ENCODE measurements at places on chromosomes 5 and 9.

DNA sequence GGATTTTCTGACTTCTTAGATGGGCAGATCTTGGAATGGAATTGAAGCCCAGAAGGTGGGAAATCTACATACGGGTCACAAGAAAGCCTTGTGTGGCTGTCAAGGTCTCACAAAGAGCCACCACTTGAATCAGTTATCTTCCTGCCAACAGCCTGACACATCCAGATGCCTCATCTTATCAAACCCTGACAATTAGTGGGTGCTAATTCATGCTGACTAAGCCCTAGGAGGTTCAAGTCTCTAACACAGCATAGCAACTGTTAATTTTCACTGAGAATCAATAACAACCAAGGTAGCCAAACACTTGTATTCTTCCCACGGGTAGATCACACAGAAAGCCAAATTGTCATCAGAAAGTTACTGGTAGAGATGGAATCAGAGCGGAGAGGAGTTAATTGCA is 222.2 kb downstream of the TMEM167A start:
- no peak for DNase-seq

DNA sequence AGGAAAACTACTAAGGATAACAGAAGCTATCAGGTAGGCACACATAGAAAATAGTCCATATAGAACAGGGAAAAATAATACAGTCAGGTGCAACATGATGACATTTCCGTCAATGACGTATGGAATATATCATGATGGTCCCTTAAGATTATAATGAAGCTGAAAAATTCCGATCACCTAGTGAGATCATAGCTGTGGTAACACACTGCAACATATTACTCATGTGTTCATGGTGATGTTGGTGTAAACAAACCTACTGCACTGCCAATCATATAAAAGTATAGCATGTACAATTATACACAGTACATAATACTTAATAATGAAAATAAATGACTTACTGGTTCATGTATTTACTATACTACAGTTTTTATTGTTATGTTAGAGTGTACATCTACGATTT is 60.0 kb downstream of the MEGF9 start:
- no peak for DNase-seq

DNA sequence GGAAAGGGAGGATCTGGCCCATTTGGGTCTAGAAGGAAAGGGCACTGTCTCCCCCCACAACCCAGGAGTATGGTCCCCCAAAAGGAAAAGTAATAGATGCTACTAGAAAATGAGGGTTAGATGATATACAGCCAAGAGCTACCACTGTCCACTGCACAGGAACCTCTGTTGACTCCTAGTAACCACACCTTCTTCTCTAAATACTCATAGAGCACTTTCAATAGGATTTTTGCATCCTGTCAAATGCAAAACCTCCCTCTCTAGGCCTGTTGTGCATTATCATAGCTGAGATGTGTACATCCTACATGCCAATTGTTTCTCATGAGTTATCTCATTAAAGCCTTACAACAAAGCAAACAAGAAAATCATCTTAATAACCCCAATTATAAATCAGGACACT is 66.8 kb downstream of the THBS4 start:
- no peak for DNase-seq

DNA sequence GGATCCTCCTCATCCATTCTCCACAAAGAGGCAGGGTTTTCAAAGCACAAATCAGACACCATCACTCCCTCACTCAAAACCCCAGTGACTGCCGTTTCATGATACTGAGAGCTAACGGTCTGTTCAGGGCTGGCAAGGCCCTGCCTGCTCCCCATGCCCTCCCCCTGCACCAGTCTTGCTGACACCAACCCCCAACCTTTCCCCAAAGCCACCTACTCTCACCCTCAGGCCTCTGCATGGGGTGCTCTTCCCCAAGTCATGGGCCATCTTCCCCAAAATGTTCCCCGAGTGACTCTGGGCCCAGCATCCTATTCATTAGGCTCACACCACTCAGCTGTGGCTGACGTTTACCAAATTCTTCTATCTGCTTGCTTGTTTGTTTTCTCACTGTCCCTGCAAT is 21.7 kb upstream of the OLFM1 start:
- no peak for DNase-seq

GRCh38 chr9:17017931-17018491 is 116.8 kb upstream of the CNTLN start:
- no peak for DNase-seq

DNA sequence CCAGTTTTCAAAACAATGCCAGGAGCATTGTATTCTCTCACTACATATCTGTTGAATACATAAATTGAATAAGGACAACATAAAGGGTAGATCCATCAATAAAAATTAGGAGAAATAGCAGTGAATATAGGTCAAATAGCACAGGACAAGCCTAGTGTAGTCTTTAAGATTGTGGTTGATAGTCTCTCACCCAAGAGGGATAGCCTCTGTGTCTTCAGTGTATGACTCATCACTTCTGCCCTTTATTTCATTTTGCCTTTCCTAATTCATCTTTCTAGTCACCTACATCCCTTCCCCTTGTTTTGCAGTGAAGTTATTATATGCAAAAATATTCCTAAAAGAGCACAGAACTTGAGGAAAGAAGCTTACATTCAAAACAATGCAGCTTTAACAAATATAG is 335.0 kb upstream of the TUSC1 start:
- no peak for DNase-seq

DNA sequence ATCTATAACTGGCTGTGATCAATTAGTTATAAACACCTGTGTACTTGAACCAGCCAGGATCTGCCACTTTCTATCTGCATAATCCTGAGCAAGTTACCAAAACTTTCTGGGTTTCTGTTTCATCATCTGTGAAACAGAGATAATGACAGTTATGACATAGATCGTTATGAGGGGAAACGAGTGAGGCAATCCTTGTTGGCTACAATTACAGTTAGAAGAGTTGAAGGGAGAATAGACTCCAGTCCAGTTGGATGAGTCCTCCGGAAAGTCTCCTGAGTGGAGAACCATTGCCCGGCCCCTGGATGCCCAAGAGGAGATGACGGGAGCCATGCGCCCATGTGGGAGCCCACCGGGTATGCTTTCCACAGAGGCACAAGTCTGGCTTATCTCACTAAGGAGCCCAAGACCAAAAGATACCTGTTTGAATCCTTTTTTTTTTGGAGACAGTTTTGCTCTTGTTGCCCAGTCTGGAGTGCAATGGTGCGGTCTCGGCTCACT is 4.5 kb downstream of the PDE6A start:
- DNase-seq, result no peak

- DNase-seq, result no peak
These were observed 261.9 kb downstream of the PBX3 start for GRCh38 chr9:126009047-126009446.

DNA sequence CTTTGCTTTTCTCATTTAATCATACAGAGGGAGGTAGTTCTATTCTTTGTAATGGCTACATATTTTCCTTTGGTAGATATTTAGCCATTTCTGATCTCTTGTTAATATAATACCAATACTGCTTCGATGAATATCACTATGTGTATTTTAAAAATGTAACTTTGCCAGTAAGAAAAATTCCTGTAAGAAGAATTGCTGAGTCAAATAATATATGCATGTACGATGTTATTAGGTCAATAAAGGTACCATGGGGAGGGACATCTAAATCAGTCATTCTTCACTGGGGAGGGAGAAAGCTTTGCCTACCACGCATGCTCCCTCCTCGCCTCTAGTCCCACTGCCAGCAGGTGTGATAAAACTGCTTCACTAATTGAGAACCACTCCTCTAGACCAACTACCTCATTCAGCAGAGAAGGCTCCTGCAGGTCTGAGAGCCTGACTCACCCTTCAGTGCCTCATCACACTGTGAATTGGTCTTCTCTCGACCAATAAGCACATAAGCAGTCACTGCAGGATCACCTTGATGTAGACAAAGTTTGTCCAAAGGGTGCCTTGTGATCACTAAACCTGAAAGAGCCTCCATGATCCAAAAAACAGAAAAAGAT is 56.1 kb upstream of the TBCA start:
- no peak for DNase-seq

GRCh38 chr5:98700730-98701129 is 72.7 kb upstream of the RGMB start:
- DNase-seq, result no peak

GRCh38 chr5:88683506-88684135 is 199.4 kb downstream of the MEF2C start:
- no peak for DNase-seq

DNA sequence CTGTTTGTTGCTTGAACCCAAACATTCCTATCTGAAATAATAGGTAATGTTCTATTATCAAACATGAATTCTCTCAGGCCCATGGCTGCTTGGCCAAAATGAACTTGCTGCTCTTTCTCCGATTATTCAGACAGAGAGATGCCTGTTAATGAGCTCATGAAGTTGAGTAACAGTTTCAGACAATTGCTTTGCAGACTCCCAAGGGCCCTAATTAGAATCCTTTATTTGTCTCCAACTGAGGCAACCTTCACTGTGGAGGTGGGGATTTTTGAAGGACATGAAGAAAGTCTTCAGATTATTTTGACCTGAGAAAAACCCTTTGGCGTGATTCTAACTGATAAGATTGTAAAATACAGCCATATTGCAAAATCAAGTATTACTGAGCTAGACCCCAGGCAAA is 466.7 kb downstream of the NFIB start:
- no peak for DNase-seq

DNA sequence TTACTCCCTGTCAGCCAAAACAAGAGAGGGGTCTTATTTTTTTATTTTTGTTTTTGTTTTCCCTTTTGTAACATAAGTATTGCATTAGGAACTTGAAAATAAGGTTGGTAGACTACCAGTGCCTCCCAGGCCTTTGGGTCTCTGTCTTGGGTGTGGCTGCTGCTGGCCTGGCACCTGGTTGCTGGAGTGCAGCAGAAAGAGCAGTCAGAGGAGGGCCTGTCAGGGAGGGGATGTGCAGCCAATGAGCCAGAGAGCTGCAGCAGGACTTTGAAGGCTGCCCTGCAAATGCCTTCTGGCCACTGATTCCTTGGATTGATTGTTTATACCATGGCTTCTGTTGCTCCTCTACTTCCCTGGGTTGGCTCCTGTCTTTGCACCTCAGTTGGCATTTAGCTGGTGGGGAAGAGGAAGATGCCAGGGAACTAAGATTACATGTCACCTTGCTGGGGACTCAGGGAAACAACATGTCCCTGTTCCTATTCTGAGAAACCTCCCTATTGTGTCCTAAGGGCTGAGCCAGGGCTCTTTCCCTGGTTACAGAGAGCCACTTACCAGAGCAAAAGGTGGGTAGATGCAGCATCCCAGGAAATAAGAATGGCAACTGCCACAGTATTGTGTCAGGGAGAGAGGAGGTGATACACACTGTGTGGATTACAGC is 66.6 kb downstream of the ANGPTL2 start:
- no peak for DNase-seq

DNA sequence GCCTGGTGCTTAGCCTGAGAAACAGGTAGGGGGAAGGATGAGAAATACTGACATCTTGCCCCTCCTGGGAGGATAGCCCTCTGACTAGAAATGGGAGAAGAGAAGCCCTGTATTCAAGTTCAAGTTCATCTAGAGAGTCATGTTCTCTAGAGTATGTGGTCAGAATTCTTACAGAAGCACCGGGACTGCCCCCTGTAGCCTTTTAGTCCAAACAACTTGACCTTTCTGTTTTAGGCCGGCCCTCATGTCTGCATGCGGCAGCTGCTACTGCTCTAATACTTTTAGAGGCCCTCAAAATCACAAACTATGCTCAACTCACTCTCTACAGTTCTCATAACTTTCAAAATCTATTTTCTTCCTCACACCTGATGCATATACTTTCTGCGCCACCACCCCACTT is 47.7 kb downstream of the PHAX start:
- DNase-seq, result no peak

GRCh38 chr9:4486176-4486575 is 4.1 kb upstream of the SLC1A1 start:
- DNase-seq, result no peak

GRCh38 chr5:93723681-93724080 is 17.7 kb downstream of the POU5F2 start:
- DNase-seq, result no peak

DNA sequence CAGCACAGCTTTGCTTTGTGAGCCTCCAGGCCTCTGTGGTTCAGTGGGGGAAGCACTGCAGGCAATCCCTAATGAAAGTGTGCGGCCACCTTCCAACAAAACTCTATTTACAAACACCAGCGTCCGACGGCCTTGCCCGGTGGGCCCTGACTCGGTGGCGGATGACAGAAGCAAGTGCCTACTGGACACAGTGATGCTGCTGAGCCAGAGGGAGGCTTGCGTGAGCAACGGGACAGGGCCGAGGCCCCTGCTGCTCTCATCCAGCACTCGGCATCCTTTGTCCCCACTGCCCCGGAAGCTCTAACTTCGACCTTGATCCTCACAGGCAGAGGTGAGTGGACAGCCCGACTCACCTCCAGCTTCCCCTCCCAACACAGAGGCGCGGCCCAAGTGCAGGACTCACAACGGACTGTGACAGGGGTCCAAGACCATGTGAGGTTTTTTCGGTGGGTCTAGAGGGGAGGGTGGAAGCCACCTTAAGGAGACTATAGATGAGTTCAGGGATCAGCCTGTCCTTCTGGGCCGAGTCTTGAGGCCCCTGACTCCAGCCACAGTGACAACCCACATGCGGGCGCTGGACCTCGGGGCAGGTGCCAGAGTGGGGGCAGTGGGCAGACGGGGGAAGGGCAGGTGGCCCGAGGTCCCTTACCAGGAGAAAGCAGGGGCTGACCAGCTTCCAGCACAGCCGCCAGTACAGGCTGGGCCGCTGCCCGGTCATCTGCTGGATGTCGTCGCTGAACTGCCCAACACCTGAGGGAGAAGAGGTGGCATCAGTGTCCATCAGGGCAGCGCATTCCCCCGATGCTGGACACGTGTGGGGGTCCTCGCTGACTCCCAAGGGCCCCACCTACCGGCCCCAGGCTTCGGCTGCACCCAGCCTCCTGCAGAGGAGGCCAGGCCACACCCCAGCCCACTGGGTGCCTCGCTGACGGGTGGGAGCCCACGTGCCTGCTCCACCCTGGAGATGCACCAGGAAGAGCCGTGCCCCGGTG is 39.4 kb downstream of the SLC6A3 start:
- no peak for DNase-seq

DNA sequence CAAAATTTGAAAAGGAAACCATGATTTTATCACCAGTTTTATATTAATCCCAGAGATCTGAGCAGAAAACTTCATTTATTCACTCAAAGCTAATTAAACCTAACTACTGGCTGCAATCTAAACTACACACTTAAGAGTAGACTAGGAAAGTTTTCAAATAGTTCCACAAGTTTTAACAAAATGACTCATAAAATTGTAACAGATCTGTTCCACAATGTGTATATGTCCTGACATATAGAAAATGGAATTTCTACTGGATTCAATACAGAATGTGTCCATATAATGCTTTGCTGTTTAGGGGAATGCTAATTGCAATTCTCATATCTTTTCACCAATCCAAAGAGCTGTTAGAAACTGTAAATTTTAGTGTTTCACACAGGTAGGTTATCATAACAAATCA is 40.3 kb upstream of the ADAMTSL1 start:
- no peak for DNase-seq

- DNase-seq, result no peak
These were observed 206.2 kb downstream of the SLCO4C1 start for GRCh38 chr5:102089883-102090282.

GRCh38 chr9:34809504-34810186 is 99.7 kb upstream of the CCL21 start:
- DNase-seq, result no peak

Measured in stimulated activated CD4-positive, alpha-beta T cell treated with anti-CD3 and anti-CD28 coated beads, Interleukin-1b, Interleukin-23, amount 100 ng/mL, for 4 hours (primary cell).